ENCODE measurements at places on chromosomes 6 and 20. TPM values are rescaled to one million over a fixed set of nuclear protein-coding genes. Genes with fewer than 3 reads are reported as not detected.

The LAMA2 gene
- 56.8 TPM for total RNA-seq

The CNR1 gene
- total RNA-seq, result 6.3 TPM

- peaks cover 11% of the 10 kb centered on the region for H3K27me3 ChIP-seq
- H3K4me1 ChIP-seq, result no peaks in the 10 kb centered on the region
- H3K36me3 ChIP-seq, result no peaks in the 10 kb centered on the region
Measured at GRCh38 chr6:154127657-154128056, 88.6 kb downstream of the OPRM1 start.

- no peak overlapping the region for H3K4me3 ChIP-seq
- no peak overlapping the region for H3K27ac ChIP-seq
- H3K27me3 ChIP-seq, result peaks cover 56% of the 10 kb centered on the region
- H3K36me3 ChIP-seq, result no peaks in the 10 kb centered on the region
- peaks cover 18% of the 10 kb centered on the region for H3K4me1 ChIP-seq
Measured at GRCh38 chr20:39070484-39071231, 108.5 kb downstream of the DHX35 start.

- no peak overlapping the region for H3K4me3 ChIP-seq
- no peak for DNase-seq
- peaks cover 32% of the 10 kb centered on the region for H3K27me3 ChIP-seq
- H3K4me1 ChIP-seq, result peaks cover 2% of the 10 kb centered on the region
- no peaks in the 10 kb centered on the region for H3K36me3 ChIP-seq
Measured at GRCh38 chr6:149242883-149243282, 74.6 kb upstream of the TAB2 start.

GRCh38 chr6:163180874-163181541 is 233.5 kb upstream of the QKI start:
- H3K27me3 ChIP-seq, result peaks cover 8% of the 10 kb centered on the region
- no peak overlapping the region for H3K27ac ChIP-seq
- H3K36me3 ChIP-seq, result no peaks in the 10 kb centered on the region
- no peak for DNase-seq

DNA sequence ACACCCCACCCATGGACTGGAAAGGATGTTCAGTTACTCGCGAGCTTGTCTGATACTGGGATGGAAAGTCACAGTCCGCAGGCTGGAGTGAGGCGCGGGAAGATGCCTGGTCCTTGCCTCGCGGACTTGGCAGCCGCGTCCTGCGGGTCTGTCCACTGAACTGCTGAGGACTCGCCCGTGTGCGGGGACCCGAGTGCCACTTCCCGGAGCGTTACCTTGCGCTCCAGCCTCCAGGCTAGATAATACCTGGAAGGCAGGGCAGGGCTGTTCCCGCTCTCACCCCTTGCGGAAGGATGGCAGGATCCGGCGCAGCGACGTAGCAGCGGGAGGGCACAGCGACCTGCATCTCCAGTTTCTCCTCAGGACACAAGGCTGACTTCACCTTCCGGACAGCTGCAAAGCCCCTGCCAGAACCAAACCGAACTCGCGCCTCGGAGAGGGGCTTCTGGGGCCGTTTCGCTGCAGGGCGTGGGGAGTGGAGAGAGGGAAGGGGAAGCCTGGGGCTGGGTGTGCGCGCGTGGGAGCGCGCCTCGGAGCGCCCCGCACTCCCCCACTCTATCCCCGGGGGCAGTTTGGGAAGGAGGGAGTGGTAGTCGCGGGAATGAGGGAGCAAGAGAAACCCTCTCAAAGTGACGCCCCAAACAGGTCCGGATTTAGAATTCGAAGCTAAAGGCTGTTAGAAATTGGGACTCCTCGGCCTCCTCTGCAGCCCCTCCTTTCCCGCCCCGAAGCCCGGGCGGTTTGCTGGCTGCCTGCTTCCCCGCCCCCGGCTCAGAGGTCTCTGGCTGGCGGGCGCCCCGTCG is at the start of gene KCNQ5:
KCNQ5 (plus strand) TSS at position 774 of the 803 bp plus-strand sequence.
- peak within 1 kb of the TSS; percentile 83 for H3K4me3 ChIP-seq
- H3K36me3 ChIP-seq, result no peaks in the 10 kb centered on the region
- H3K27ac ChIP-seq, result no peak within 1 kb of the TSS
- peaks cover 49% of the 10 kb centered on the region for H3K27me3 ChIP-seq
- DNase-seq, result no peak
- peaks cover 37% of the 10 kb centered on the region for H3K4me1 ChIP-seq

DNA sequence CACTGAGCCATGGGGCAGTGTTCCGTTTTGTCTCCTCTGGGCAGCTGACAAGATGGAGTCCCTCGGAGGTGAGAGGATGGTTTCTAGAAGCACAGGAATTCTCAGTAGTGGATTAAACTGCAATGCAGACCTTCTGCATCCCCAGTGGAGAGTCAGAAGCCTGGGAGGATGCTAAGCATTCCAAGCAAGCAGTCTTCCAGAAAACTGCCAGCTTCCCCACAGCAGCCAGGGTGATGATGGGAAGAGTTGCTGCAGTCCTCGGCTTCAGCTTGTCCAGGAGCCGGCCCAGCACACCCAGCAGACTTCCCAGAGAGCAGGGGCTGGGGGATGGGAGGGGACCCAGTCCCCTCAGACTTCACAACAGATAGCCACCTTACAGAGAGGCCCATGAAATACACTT is 163.6 kb downstream of the LY86 start:
- H3K4me3 ChIP-seq, result no peak overlapping the region
- no peaks in the 10 kb centered on the region for H3K36me3 ChIP-seq
- H3K4me1 ChIP-seq, result peaks cover 13% of the 10 kb centered on the region
- DNase-seq, result no peak
- H3K27ac ChIP-seq, result no peak overlapping the region
- no peaks in the 10 kb centered on the region for H3K27me3 ChIP-seq

DNA sequence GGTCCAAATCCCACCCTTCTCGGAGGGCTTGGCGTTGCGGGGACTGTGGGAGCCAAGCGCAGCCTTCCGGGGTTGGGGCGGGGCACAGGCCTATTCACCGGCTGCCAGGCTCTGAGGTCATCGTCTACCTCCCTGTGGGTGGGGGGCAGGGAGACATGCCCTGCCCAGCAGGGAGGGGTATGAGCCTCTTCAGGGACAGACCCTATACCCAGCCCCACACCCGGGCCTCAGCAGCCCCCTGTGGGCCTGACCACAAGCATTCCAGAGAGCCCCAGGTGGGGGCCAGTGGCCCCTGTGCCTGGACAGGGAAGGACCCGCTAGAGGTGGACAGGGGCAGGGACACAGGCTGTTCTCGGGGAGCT is 11.6 kb downstream of the LAMA5 start:
- H3K4me1 ChIP-seq, result peaks cover 13% of the 10 kb centered on the region
- no peaks in the 10 kb centered on the region for H3K36me3 ChIP-seq
- DNase-seq, result no peak
- no peak overlapping the region for H3K27ac ChIP-seq
- H3K27me3 ChIP-seq, result no peaks in the 10 kb centered on the region
- no peak overlapping the region for H3K4me3 ChIP-seq

All from mesothelial cell of epicardium (in vitro differentiated cells).